ENCODE measurements at places on chromosomes 3 and 15.

DNA sequence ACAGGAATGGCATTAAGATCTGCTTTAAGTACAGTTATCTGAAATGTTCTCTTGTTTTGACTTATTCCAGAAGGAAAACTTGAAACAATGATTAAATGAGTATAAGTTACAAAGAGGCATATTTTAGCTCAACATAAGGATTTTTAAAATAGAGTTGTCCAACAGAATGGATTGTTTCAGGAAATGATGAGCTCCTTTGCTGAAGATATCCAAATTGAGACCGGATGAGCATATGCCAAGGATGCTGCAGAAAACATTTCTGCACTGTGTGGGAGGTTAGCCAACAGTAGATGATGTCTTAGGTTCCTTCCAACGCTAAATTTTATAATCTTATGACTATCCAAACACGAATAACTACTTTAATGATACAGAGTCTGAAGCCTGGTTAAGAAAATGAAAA is 226.5 kb upstream of the NANOGP8 start:
- H3K27ac ChIP-seq, result no peak overlapping the region
- H3K27me3 ChIP-seq, result no peaks in the 10 kb centered on the region
- no peak overlapping the region for H3K4me3 ChIP-seq
- no peaks in the 10 kb centered on the region for H3K4me1 ChIP-seq
- H3K36me3 ChIP-seq, result no peaks in the 10 kb centered on the region

DNA sequence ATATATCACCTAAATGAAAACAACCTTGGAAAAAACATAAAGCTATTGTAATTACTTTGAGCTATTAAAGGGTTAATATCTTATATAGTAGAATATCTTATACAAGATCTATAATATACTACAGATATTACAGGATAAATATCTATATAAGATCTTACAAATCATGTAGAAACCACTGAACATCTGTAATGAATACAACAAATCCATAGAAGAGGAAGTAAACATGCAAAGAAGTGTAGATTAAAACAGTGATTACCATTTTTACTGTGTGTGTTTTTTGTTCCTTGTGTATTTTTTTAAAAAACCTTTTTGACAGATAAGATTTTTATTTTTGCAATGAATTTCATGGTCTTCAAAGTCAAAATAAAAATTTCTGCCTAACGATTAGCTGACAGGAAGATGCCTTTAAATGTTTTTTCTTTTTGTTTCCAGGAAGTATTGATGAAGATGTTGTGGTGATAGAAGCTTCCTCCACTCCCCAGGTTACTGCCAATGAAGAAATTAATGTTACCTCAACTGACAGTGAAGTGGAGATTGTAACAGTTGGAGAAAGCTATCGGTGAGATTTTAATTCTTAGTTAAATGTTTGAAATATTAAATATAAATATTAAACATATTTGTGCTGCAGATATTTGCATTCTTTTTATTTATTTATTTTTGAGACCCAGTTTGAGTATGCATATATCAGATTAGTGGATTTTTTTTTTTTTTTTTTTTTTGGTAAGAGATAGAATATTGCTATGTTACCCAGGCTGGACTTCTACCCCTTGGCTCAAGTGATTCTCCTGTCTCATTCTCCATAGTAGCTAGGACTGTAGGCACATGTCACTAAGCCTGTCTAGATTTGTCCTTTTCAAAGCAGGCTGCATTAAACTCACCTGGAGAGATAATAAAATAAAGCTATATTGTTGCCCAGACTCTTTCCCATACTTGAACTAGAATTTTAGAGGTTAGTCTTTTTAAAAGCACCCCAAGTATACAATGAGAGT is 52.8 kb upstream of the CCNB2 start:
- no peak overlapping the region for H3K27ac ChIP-seq
- H3K27me3 ChIP-seq, result no peaks in the 10 kb centered on the region
- DNase-seq, result no peak
- H3K36me3 ChIP-seq, result no peaks in the 10 kb centered on the region
- no peaks in the 10 kb centered on the region for H3K4me1 ChIP-seq
- H3K4me3 ChIP-seq, result no peak overlapping the region

DNA sequence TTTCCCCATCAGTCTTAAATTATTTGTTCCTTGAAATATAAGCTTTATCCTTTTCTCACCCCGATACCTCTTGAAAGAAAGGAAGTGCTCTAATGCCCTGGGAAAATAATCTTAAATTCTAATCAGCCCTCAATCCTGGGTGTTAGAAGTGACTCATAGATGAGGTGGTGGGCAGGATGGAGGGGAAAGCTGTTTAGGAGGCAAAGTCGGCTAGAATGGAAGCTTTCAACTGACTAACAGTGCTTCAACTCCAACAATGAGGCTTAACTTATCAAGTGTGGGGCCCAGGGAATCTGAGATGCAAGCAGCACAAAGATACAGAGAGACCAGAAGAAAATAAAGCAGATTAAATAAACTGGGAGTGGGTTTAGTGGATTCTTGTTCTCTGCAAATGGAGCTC is 175.8 kb downstream of the EPHB1 start:
- no peaks in the 10 kb centered on the region for H3K4me1 ChIP-seq
- H3K27me3 ChIP-seq, result no peaks in the 10 kb centered on the region
- no peak overlapping the region for H3K4me3 ChIP-seq
- H3K36me3 ChIP-seq, result no peaks in the 10 kb centered on the region

DNA sequence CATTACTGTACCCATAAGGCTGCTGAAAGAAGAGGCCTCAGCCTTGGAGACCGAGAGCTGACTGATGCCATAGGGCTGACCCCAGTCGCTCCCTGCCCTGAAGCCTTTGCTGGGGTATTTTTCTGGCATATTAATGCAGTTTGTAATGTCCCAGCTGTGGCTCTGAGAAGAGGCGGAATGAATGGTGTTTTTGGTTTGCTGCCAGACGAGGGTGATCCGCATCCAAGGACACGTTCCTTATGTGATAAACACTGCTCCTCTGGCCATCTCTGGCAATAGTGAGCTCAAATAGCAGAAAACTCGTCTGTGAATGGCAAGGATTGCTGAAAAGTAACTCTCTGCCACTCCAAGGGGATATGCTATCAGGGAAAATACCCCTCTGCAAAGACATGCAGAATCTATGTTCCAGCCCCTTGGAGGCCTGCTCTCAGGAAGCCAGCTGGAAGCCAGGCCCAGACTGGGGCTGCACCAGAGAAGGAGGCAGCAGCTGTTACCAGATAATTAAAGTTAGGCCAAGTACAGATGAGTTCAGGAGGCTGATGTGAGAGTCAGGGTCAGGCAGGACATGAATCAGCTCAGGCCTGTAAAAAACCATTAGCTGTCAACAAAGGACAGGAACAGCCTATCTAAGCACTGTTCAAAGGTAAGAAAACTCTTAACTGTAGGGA is 28.9 kb upstream of the KLHL6 start:
- no peaks in the 10 kb centered on the region for H3K4me1 ChIP-seq
- no peaks in the 10 kb centered on the region for H3K36me3 ChIP-seq
- H3K27me3 ChIP-seq, result no peaks in the 10 kb centered on the region

GRCh38 chr3:51916418-51916817 is 13.3 kb upstream of the IQCF1 start:
- no peak for DNase-seq
- H3K27me3 ChIP-seq, result no peaks in the 10 kb centered on the region
- H3K36me3 ChIP-seq, result no peaks in the 10 kb centered on the region

DNA sequence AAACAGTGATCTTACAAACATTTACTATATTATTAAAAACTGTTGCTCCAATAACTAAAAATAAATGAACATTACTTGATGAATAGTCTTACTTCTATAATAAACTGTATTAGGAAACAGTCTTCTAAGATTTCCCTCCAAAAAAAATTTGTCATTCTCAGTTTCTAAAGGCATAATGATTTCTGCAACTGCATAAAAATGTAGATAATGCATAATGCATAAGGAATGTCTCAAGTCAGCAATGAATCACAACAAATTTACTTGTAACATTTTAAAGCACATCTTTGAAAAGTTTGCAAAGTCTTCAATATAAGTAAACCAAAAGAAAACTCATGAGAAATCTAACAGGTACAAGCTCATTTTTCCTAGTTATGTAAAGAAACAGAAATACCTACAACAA is 113.5 kb downstream of the VPS13C start:
- H3K27me3 ChIP-seq, result no peaks in the 10 kb centered on the region
- no peak for DNase-seq
- H3K27ac ChIP-seq, result no peak overlapping the region
- no peaks in the 10 kb centered on the region for H3K4me1 ChIP-seq

GRCh38 chr3:28042707-28043106 is 198.7 kb upstream of the CMC1 start:
- no peaks in the 10 kb centered on the region for H3K36me3 ChIP-seq
- H3K4me1 ChIP-seq, result no peaks in the 10 kb centered on the region
- no peak for DNase-seq
- H3K27ac ChIP-seq, result no peak overlapping the region
- H3K27me3 ChIP-seq, result no peaks in the 10 kb centered on the region

DNA sequence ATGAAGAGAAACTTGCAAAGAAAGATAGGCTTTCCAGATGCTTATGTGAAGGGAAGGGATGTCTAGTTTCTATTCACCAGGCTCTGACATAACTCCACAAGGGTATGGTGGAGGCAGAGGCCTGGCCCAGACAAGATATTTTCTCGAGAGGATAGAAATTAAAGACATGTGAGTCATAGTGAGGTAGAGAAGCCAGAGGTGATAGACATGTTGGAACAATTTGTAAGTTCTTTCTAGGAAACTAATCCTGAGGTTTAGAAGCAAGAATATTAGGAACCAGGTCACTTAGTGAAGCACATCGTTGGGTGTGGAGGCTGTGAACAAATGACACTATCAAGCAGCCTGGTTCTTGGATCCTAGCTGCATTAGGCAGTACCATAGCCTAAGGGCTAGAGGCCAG is 176.9 kb downstream of the BBX start:
- H3K27me3 ChIP-seq, result no peaks in the 10 kb centered on the region
- H3K36me3 ChIP-seq, result no peaks in the 10 kb centered on the region
- no peaks in the 10 kb centered on the region for H3K4me1 ChIP-seq
- no peak overlapping the region for H3K4me3 ChIP-seq
- no peak for DNase-seq

- no peaks in the 10 kb centered on the region for H3K4me1 ChIP-seq
- H3K27me3 ChIP-seq, result no peaks in the 10 kb centered on the region
- H3K27ac ChIP-seq, result peak overlapping the region; percentile 96
- H3K36me3 ChIP-seq, result no peaks in the 10 kb centered on the region
- peak overlapping the region; percentile 93 for H3K4me3 ChIP-seq
Observed at GRCh38 chr15:56244811-56245576, 1.3 kb upstream of the RFX7 start.

DNA sequence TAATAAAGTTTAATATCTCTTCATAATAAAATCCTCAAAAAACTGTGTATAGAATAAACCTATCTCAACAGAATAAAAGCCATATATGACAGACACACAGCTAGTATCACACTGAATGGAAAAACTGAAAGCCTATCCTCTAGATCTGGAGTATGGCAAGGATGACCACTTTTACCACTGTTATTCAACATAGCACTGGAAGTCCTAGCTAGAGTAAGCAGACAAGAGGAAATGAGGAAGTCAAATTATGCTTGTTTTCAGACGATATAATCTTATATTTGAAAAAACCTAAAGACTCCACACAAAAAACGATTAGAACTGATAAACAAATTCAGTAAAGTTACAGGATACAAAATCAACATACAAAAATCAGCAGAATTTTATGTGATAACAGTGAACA is 57.4 kb upstream of the DIPK2A start:
- H3K4me3 ChIP-seq, result no peak overlapping the region
- no peaks in the 10 kb centered on the region for H3K4me1 ChIP-seq
- H3K27ac ChIP-seq, result no peak overlapping the region
- DNase-seq, result no peak

- no peak overlapping the region for H3K27ac ChIP-seq
- no peaks in the 10 kb centered on the region for H3K4me1 ChIP-seq
- no peaks in the 10 kb centered on the region for H3K27me3 ChIP-seq
Observed at GRCh38 chr3:47337656-47338055, 43.2 kb upstream of the PTPN23 start.

DNA sequence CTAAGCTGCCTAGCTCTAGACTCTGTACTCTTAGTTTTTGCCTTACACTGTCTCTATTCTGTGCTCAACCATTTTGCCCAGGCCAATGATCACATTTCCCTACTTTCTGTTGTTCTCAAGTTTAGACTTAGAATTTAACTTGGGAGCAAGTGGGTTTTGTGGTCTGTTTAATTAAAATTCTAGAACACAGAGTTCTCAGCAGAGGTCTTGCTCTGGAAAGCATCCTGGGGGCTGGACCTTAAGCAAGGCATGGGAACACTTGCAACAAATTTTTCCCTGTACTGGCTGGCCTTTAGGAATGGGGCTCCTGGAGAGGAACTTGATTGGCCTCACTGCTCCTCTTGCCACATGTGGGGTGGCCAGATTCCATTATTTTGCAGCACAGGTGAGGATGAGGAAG is 236.3 kb upstream of the LRTM1 start:
- H3K27ac ChIP-seq, result no peak overlapping the region
- no peaks in the 10 kb centered on the region for H3K36me3 ChIP-seq
- no peaks in the 10 kb centered on the region for H3K4me1 ChIP-seq
- no peak for DNase-seq

Measured in breast epithelium (tissue), 4 donors.